ENCODE measurements at places on chromosomes 5 and 9.

DNA sequence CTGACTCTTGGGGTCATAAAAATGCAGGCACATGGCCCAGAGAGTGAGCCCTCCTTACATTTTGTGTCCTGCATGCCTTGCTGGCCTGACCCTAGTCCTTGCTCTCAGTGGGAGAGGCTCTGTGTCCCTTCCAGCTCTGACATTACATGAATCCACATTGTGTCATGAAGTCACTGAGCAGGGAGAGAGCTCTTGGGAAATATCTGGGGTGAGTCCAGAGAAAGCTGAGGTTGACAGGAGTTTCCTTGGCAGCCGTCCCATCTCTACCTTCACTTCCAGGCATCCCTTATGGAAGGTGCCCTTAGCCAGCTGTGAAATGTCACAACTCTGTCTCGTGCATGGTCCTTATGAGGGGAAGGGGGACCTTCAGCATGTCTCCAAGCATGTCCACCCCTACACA lies 41.0 kb downstream of the FAT2 start:
- DNase-seq = no peak

- DNase-seq = no peak
Measured at GRCh38 chr5:170216257-170216864, 16.4 kb upstream of the C5orf58 start.

DNA sequence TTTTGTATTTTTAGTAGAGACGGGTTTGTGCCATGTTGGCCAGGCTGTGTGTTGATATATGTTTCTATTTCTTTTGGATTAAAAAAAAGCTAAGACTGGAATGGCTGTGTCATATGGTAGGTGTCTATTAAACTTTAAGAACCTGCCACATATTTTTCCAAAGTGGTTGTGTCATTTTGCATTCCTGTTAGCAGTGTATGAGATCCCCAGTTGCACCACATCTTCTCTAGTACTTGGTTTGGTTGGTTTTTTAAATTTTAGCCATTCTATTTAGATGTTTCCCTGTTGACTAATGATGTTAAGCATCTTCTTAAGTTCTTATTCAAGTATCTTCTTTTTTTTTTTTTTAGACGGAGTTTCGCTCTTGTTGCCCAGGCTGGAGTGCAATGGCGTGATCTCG lies 36.2 kb upstream of the MEGF9 start:
- DNase-seq = no peak

DNA sequence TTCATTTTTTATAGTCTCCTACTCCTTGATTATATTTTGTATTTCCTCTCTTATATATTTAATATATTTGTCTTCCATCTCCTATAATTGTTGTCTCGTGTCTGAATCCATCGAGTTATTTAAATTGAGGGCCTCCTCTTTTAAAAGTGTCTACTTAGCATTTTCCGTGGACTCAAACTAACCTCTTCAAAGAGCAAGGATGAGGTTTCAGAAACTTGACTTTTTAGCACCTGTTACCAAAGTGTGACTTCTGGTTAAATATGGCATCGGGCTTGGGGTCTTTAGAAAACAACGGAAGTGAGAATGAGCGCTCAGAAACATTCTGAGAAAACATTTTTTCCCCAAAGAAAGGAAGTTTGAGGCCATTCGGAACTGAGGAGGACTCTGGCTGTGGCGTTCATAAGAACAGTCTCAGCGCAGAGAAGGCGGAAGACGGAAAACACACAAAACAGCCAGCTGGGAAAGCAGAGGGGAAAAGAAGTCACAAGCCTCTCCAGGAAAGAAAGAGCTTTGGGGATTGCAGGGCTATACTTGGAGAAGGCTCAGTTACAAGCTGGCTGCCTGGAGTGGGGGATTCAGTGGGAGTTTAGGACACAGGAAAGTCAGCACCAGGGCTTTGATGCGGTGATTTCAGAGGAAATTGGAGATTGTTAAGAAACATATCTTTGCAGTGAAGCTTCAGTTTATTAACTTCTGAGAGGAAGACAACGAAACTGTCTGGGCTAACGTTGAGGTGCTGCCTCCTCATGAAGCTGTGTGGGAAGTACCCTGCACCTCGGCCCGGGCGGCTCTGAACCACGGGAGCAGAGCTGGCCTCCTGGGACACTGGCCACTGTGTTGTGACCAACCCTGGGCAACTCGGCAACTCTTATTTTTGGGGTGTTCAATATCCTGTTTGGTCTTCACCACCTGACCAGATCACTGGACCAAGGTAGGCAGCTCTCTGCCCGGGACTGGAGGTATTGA lies 25.1 kb upstream of the IRX2 start:
- DNase-seq = no peak

DNA sequence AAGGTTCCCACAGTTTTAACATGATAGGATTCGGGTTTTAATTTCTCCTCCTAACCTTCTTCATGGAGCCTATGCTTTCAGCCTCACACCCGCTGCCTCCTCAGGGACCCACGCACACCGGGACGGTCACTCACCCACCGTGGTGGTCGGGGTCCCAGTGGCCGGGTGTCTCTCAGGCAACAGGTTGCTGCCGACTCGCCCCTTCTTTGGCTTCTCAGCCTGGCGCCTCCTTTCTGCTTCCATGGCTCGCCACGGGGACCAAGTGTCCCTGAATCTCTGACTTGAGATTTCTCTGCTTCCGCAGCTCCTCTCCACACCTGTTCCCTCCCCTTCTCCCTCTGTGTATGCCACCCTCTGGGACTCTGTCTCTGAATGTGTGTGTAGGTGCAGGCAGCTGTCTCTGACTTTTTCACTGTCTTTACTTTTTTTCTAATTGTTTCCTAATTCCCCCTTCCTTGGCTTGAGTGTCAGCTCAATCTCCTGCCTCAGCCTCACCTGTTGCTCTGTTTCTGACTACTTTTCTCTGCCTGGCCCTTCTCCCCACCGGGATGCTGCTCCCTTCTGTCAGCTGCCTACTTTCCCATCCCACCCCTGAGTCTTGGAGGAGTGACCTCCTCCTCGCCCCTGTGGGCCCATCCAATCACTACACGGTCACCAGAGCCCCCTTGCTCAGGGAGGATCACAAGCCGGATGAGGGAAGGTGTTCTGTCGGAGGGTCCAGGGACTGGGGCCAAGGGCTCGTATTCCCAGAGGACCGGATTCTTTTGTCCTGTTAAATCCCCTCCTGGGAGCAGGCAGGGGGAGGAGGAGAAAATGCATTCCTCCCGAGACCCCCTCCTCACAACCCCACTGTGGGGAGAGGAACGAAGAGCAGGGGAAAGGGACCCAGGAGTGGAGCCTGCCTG lies at the start of gene PROP1:
PROP1 (minus strand) TSS at position 552 of the 905 bp plus-strand sequence; CDS start at position 243, 309 bp downstream.
- no peak for DNase-seq

- no peak for DNase-seq
Measured at GRCh38 chr5:111439473-111440075, 72.8 kb downstream of the STARD4 start.

- no peak for DNase-seq
Measured at GRCh38 chr9:121786998-121787422, 135.6 kb downstream of the DAB2IP start.

DNA sequence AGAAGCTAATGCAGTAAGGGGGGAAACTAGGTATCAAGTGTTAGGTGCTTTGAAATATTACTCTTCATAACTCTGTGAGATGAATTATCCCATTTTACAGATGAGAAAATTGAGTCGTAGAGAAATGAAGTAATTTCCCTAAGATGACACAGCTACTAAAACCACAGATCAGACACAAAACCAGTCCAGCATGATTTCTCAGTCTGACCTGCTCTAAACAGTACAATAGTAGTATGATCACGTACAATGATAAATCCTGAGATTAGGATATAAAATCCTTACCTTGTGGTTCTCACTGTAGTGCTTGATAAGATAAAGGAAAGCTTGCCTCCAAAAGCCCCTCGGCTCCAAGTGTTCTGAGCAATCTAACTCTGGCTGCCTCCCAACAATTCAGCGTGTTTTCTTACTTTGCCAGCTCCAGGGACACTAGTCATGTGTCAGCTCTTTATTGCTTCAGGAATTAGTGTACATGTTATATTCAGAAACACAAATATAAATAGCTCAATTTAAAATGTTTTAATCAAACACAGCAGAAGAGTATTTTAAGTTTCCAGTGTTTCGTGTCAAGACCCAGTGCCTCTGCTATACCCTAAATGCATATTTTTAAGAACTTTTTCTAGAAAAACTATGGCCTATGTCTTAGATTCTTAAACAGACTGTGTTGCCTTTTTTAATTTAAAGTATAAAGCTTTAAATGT lies 243.6 kb downstream of the DENND1A start:
- DNase-seq = no peak

- DNase-seq = peak; percentile 69
Measured at GRCh38 chr5:458547-459353, 15.8 kb downstream of the EXOC3 start.

GRCh38 chr5:446883-447263 lies 3.9 kb downstream of the EXOC3 start:
- DNase-seq = peak; percentile 75

DNA sequence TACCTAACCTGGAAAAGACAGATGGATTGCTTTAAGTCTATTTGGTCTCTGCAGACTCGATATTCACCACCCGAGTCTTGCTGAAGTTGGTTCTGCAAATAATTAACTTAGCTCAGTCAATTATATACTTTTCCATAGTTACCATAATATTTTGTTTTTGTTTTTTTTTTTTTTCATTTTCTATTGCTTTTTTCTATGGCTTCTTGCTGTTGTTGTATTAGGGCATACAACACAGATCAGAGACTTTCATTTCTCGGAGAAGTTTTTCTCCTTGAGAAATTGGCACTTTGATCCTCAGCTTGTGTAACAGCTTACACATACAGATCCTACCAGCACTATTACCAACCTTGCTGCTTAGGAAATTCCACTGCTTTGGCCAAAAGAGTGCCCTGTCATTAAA lies 88.0 kb downstream of the GPR21 start:
- DNase-seq = no peak

GRCh38 chr9:133472277-133472645 lies 6.6 kb downstream of the SLC2A6 start:
- no peak for DNase-seq

DNA sequence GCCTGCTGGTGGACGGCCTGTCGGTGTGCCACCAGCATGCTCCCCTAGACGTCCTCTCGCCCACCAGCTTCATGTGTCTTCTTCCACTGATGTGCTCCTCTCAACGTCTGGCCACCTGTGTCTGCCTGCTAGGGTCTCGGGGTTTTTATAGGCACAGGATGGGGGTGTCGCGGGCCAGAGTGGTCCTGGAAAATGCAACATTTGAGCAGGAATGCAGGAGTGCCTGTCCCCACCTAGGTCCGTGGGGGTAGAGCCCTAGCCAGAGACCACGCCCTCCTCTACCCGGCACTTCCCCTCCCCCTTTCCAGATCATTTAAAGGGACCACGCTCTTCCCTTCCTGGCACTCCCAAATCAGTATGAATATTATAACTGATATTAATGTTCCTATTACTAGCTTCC lies 48.0 kb upstream of the OSMR start:
- DNase-seq = no peak

GRCh38 chr5:160442824-160443431 lies 21.3 kb downstream of the PTTG1 start:
- DNase-seq = no peak

GRCh38 chr5:124373883-124374282 lies 372.6 kb downstream of the ZNF608 start:
- no peak for DNase-seq

DNA sequence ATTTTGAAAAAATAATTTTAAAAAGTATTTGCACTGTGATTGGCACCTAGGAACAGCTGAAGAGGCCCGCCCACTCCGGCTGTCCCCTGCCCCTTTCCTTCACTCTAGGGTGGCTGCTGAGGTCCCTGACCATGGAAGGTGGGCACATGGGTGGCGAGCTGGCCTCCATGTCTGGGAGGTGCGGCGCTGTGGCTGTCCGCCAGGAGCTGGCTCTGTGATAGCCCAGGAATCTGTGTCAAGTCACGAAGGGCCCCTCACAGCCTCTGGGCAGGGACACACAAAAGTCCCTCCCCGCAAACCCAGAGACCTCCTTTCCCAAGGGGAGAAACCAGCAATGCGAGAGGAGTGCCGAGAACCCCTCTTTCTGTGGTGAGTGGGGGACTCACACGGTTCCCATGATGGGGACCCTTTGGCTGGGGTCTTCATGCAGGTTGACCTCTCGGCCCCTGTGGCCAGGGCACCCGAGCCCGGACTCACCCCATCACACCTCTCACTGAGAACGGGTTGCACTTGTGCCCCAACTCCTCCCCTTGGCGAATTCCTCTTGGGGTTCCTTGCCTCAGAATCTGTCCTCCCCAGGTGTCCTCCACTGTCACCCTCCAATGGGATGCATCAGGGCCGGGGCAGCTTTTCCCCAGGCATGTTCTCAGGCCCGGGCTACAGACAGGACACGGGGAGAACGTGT lies 168.0 kb downstream of the GAPVD1 start:
- no peak for DNase-seq

DNA sequence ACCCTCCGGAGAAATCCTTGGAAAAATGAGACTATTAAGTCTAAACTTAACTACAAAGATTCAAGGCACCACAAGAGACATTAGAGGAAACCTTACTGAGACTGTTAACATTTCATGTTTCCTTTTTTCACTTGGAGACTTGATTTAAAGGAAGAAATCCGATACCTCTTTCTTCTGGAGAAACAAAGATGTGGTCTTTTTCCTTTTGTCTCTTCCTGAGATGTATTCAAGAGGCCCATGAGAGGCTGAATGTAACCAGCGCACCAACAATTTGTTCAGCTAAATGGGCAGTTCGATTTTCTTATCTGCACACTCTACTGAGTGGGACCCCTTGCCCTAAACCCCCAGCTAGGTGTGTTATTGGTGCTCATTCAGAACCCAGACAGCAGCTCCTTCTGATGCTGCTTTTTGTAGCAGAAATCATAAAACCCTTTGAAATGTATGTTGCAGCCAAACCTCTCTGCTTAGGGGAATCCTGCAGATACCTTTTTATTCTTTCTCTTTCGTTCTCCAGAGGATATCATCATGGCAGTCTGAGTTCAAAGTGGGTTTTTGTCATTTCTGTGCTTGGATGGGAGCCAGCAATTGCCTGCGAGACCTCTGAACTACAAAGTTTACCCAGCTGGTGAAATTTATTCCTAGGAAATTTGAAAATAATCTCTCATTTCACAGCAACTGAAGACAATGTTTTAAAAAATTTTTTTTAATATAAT lies 41.9 kb upstream of the ACTBL2 start:
- DNase-seq = no peak

GRCh38 chr9:101999441-101999840 lies 261.0 kb upstream of the GRIN3A start:
- DNase-seq = no peak

DNA sequence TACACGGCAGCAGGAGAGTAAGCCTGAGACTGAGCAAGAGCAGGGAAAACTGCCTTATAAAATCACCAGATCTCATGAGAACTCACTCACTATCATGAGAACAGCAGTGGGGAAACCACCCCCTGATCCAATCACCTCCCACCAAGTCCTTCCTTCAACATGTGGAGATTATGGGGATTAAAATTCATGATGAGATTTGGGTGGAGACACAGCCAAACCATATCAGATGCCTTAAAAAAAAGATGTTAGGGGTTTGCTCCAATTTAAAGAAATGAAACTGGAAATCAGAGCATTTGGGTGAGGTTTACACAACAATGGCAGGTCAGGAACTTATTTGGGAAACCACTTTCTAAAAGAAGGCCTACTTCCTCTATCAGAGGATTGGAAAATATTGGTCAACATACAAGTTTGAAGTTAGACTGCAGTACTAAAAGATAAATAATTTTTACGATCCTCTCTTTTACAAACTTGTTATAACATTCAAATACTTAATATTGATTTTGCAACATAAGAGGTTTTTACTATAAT lies 105.1 kb downstream of the FBN2 start:
- DNase-seq = no peak
